B cell (primary cell): ENCODE measurements at places on chromosomes 4 and X. TPM values are rescaled to one million over a fixed set of nuclear protein-coding genes. Genes with fewer than 3 reads are reported as not detected.

Gene SLIT2
- not detected in 2 replicates for polyA plus RNA-seq

Gene FOXR2
- not detected in 2 replicates for polyA plus RNA-seq

DNA sequence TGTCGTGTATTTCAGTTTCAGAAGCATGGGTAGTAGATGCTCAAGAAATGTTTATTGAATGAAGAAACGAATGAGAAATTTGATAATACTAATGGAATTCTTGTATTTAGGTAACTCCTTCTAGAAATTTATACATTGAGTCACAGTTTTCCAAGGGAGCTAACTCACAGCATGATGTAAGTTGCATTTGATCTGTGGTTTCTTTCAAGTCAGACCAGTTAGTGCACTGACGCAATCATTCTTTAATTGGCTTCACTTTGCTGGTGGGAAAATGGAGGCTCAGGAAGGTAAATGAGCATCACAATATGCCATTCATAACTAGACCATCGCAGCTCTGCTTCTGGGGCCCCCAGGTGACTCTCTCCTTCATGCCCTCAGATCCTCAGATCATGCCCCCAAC is 17.3 kb upstream of the CWH43 start:
- DNase-seq, result no peak
- H3K27ac ChIP-seq, result no peak overlapping the region
- no peaks in the 10 kb centered on the region for H3K36me3 ChIP-seq
- H3K27me3 ChIP-seq, result no peaks in the 10 kb centered on the region
- no peak overlapping the region for H3K4me3 ChIP-seq

GRCh38 chrX:140526171-140526570 is 21.3 kb upstream of the SOX3 start:
- DNase-seq, result no peak
- no peak overlapping the region for H3K27ac ChIP-seq
- H3K4me1 ChIP-seq, result no peaks in the 10 kb centered on the region
- no peaks in the 10 kb centered on the region for H3K36me3 ChIP-seq

- no peak overlapping the region for H3K4me3 ChIP-seq
- no peaks in the 10 kb centered on the region for H3K27me3 ChIP-seq
- no peak overlapping the region for H3K27ac ChIP-seq
- H3K4me1 ChIP-seq, result no peaks in the 10 kb centered on the region
- DNase-seq, result no peak
- H3K36me3 ChIP-seq, result no peaks in the 10 kb centered on the region
Observed at GRCh38 chrX:15438332-15438731, 54.1 kb upstream of the VEGFD start.

GRCh38 chr4:108030332-108030731 is 40.6 kb downstream of the HADH start:
- peaks cover 45% of the 10 kb centered on the region for H3K36me3 ChIP-seq
- H3K4me3 ChIP-seq, result no peak overlapping the region
- H3K27me3 ChIP-seq, result no peaks in the 10 kb centered on the region
- H3K27ac ChIP-seq, result no peak overlapping the region
- H3K4me1 ChIP-seq, result no peaks in the 10 kb centered on the region
- peak; percentile 18 for DNase-seq

DNA sequence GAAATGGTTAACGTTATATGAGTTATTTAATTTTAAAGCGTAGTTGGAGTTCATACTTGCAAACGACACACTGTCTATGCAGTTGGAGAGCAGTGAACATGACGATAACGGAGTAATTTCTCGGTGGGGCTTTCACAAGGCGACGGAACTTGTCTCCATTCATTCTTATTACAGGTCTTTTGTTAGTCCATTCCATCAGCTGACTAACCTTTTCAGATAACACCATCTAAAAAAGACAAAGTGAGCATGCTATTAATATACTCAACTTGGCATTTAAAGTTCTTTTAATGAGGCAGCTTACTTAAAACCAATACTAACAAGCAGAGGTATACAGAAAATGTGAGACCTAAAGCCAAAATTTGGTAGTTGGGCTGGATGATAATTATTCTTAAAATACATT is 19.9 kb downstream of the MAGT1 start:
- no peak for DNase-seq
- no peaks in the 10 kb centered on the region for H3K4me1 ChIP-seq
- no peaks in the 10 kb centered on the region for H3K27me3 ChIP-seq
- peaks cover 11% of the 10 kb centered on the region for H3K36me3 ChIP-seq
- H3K4me3 ChIP-seq, result no peak overlapping the region

- H3K27ac ChIP-seq, result no peak overlapping the region
- H3K4me1 ChIP-seq, result no peaks in the 10 kb centered on the region
- no peak overlapping the region for H3K4me3 ChIP-seq
- no peaks in the 10 kb centered on the region for H3K27me3 ChIP-seq
- no peak for DNase-seq
Observed at GRCh38 chrX:100478714-100479306, 68.7 kb upstream of the PCDH19 start.
